NCI-H1436 treated with DMSO at 0.1 percent for 48 hours (cell line): ENCODE measurements at places on chromosomes 1 and 21.

DNA sequence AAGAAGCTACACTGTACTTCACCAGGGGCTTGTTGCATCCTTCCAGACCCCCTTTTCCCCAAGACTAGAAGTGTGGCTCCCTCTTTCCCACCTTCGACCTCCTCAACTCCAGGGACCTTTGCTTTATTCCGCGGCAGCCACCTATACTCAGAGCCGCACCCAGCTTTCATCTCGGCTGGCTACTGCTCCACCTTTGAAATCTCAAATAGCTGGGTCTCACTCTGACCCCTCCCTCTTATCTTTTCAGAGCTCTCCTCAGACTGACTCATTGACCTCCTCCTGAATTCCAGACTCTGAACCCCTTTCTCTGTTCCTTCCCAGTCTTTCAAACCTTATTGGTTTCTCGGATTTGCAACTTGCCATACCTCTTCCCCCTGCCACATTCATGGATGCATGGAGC lies 144.7 kb upstream of the JUN start:
- DNase-seq = no peak

DNA sequence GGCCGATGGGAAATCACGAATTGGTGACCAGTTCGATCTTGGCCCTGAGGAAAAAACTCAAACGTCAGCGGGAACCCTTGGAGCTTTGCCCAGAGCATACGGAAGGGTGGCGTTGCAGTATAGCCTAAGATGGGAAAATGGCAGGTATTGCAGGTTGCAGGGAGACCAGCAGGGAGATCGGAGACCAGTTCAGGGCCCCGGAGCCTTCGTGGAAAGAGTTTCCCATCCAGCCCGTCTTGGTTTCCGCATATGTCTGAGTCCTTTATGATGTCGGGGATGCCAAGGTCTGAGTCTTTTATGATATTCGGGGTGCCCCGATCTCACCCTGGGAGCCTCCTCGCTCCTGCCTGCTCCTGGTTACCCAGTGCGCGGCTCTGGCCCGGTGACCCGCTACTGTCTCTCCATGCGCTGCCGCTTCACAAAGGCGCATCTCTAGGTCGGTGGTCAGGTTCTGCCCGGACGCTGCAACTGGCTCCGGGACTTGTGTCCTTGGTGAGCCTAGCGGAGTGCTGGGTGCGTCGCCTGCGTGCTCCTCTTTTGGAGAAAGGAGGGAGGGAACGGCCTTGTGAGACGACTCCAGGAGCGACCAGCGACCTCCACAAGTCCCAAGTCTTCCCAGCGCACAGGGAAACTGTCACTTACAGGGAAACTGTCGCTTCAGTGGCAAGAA lies 94.2 kb downstream of the PRKAB2 start:
- DNase-seq = no peak

GRCh38 chr1:1286313-1287261 lies 6.4 kb downstream of the SCNN1D start:
- no peak for DNase-seq

DNA sequence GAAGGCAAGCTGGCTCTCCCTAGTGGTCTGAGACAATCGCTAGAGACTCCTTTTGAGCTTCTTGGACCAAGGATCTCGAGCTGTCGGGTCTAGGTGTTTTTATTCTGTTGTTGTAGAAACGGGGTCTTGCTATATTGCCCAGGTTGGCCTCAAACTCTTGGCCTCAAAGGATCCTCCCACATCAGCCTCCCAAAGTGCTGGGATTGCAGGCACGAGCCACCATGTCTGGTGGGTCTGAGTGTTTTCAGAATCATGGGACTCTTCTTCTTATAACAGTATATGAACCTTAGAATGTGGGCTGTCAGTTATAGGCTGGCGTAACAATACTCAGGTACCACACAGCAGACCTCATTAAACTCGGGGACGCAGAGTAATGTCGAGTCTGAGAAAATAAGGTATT lies 33.1 kb downstream of the DNAJC11 start:
- DNase-seq = no peak

GRCh38 chr1:114702737-114703136 lies 7.4 kb upstream of the AMPD1 start:
- no peak for DNase-seq

- DNase-seq = no peak
Measured at GRCh38 chr1:176033881-176034280, 173.2 kb downstream of the COP1 start.

DNA sequence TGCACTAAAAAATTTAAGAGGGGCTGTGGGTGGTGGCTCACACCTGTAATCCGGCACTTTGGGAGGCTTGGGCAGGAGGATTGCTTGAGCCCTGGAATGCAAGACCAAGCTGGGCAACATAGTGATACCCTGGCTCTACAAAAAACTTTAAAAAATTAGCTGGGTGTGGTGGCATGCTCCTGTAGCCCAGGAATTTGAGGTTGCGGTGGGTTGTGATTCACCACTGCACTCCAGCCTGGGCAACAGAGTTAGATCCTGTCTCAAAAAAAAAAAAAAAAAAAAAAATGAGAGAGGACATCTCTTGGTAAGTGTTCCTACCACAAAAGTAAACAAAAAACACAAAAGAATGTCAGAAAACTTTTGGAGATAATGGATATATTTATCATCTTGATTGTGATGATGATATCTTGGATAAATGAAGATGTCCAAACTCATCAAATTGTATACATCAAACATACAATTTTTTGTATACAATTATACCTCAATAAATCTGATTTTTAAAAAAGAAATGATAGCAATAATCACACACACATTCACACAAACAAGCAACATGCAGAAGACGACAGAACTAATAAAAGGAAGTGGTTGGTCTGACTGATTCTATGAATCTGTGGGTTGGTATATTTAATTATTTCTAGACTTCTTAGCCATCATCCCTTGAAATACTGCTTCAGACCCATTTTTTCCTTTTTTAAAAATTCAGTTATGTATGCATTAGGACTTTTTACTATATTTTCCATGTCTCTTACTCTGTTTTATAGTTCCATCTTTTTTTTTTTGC lies 465.9 kb downstream of the PLA2G4A start:
- no peak for DNase-seq

- no peak for DNase-seq
Measured at GRCh38 chr1:61094677-61095469, 12.5 kb downstream of the NFIA start.

DNA sequence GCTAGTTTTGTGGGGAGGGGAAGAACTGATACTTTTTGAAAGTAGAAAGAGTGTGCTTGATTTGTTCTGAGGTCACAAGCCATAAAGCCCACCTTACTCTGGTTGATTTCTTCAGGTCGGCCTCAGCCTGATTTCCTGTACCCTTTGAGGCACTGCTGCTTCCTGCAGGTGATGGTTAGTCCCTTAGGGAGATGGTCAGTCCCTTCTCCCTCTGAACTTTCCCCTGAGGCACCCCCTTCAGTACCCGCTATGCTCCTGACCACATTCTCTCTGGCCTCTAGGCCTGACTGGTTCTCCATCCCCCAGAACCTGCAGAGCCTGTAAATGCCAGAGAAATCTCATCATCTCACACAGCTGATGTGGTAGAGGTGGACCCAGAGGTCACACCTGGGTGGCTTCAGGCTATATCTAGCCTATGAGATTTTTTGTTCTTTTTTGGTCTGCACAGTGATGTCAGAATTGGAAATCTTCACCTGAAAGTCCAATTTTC lies 15.0 kb upstream of the ID3 start:
- DNase-seq = no peak

DNA sequence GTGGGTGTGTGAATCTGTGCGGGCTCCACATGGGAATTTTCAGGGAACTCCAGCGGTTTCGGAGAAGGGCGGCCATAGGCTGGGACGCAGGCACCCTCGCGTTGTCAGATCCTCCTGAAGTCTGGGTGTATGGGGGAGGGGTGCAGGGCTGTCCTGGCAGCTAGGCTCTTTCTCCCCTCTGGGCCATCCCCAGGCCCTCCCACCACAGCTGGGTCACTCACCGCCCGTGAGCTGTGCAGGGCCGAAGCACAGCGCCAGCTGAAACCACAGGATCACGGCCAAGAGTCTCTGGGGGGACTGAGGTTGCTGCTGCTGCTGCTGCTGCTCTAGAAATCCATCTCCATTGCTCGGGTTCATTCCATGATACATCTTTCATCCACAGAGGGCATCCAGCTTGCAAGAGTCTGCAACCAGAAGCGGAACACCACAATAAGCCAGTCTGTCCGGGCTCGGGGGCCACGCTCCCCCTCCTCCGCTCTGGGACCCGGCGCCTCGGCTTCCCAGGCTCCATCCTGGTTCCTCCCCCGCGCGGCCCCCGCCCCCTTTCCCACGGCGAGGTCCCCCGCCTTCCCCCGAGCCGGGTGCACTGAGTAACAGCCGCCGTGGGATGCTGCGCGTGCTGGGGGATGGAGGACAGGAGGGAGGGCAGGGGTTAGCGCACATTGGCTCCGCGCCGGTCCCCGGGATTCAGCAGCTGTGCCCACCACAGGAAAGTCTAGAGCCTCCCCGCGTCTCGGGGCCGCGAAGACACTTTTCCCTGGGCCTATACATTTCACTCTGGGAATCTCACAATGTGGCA lies 720 bp downstream of the SUSD4 start:
- no peak for DNase-seq

- no peak for DNase-seq
Measured at GRCh38 chr1:59198564-59198963, 98.3 kb upstream of the FGGY start.

DNA sequence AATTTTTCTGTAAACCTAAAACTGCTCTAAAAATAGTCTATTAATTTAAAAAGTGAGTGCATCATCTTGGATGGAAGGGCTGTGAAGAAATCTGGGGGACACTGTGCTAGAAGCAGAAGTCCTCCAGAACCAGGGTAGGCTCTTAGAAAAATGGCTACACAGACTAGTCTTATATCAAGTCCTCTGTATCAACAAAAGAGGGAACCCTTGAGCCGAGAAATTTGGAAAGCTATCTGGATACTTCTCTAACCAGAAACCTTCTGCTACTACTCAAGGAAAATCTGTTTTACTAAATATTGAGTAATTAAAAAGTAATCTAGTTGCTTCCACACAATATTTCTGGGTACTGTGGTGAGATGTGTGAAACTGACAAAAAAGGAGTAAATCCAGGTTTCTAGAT lies 92.1 kb downstream of the WDR3 start:
- no peak for DNase-seq

DNA sequence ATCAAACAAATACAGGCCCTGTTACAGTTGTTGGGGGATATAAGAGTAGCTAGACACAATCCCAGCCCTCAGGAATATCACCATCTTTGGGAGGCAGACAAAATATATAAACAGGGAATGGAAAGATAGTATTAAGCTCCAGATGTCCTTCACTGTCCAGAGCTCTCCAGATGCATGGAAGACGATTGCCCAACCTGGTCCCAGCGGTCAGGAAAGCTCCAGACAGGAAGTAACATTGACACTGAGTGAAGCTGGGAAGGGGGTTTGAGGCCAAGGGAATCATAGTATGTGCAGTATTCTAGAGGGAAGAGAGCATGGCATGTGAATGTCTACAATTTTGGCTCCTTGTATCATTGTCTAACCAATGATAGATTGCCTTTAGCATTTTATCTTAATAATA lies 173.9 kb upstream of the HOOK1 start:
- no peak for DNase-seq

DNA sequence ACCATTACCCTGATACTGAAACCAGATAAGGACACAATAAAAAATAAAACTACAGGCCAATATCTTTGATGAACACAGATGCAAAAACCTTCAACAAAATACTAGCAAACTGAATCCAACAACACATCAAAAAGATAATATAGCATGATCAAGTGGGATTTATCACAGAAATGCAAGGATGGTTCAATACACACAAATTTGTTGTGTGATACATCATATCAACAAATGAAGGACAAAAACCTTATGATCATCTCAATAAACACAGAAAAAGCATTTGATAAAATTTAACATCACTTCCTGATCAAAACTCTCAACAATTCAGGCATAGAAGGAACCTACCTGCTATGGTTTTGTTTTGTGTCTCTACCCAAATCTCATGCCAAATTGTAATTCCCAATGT lies 74.3 kb upstream of the VANGL1 start:
- no peak for DNase-seq

DNA sequence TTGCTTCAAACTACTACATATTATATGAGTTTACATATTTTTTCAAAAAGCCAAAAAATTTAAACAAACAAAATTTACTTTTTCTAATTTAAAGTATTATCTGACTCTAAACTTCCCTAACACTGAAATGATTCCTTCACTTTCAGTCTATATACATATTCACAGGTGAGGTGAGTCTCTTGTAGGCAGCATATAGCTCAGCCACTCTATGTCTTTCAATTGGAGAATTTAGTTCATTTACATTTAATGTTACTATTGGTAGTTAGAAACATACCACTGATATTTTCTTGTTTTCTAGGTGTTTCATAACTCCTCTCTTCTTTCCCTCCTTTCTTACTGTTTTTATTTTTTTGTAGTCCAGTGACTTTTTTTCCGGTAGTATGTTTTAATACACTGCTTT lies 387.1 kb downstream of the MRPL39 start:
- DNase-seq = no peak
